ENCODE measurements at places on chromosomes 13 and 19.

- no peak for DNase-seq
Observed at GRCh38 chr19:1851654-1852580, 3.6 kb upstream of the REXO1 start.

DNA sequence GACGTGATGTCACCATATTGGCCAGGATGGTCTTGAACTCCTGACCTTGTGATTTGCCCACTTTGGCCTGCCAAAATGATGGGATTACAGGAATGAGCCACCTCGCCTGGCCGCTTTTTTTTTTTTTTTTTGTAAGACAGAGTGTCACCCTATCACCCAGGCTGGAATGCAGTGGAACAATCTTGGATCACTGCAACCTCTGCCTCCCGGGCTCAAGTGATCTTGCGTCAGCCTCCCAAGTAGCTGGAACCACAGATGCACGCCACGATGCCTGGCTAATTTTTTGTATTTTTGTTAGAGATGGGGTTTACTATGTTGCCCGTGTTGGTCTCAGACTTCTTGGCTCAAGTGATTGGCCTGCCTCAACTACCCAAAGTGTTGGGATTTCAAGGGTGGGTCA, 28.9 kb upstream of the ZNF808 start:
- DNase-seq: no peak

- DNase-seq: no peak
Observed at GRCh38 chr13:29859971-29860370, 9.6 kb upstream of the UBL3 start.

- no peak for DNase-seq
Observed at GRCh38 chr13:20407759-20408158, 117.9 kb downstream of the CRYL1 start.

- DNase-seq: no peak
Observed at GRCh38 chr13:99822820-99823219, 148.7 kb downstream of the ZIC5 start.

Measured in HEK293T (cell line).